ENCODE measurements at places on chromosomes 13 and 19. TPM values are rescaled to one million over a fixed set of nuclear protein-coding genes. Genes with fewer than 3 reads are reported as not detected.

MEIOSIN gene
- not detected for polyA plus RNA-seq

URAD gene
- not detected for polyA plus RNA-seq

DNA sequence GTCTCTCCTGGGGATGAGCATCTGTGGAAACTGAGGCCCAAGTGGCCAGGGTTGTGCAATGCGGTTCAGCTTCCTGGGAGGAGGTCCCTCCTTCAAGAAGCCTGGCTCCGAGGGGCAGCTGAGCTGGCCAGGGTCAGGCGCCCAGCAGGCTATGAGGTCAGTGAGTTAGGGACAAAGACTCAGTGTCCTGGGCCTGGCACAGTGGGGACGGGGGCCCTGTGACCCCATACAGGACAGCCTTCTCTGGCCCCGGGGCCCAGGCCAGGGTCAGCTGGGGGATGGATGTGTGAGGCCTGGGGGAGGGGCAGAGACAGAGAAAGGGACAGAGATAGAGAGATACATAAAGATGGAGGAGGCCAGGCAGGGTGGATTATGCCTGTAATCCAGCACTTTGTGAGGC, 3.0 kb upstream of the IL12RB1 start:
- DNase-seq, result no peak

DNA sequence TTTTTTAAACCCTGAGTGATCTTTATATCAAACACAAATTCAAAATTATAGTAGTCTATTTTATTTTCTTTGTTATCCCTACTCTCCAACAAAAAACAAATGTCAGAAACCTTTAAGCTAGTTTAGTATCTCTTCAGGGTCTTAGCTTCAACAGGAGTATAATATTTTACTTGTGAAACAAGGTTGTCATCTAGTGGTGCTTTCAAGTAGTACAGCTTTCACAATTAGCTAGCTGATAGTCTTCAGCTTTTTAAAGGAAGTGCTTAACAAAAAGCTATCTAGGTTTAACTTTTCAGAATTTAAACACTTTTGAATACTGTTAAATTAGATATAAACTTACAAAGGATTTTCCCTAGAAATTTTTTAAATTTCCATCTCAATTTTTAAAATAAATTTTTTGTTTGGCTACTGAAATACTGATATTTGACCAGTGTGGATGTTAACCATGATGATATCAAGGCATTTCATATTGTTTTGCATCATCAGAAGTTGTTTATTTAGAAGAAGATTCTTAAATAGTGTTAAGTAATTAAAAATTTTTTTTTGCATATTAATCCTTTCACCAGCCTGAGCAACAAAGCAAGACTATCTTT, 34.2 kb downstream of the TDRD3 start:
- peak; percentile 45 for DNase-seq

DNA sequence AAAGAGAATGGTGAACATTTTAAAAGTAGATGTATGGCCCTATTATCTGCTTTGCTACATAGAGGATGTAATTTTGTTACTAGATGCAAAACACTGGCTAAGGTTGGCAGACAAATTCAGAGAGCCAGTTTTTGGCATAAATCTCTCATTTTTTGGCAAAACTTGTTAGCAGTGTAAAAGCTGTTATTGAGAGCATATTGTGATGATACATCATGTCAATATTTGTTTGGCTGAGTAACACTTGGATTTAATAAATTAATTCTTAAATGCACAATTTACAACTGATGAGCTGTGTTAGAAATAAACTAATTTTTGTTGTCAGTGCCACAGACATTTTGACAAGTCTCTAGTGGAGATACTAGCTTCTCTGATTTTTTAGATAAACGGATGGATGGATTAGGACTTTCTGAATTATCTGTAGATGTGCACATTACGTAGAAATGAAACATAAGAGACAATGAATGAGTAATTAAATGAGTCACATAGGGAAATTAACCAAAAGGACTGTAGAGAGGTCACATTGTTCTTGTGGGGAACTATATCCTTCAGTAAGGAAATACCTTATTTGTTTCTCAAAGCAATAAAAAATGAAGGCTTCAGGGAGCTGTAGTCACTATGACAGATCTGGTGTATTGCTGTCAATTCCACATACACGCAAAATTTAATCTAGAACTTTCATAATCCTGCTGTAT, 17.4 kb downstream of the UFM1 start:
- DNase-seq, result peak; percentile 48

- DNase-seq, result no peak
These were observed 451.5 kb downstream of the PCDH17 start for GRCh38 chr13:58083064-58083463.

DNA sequence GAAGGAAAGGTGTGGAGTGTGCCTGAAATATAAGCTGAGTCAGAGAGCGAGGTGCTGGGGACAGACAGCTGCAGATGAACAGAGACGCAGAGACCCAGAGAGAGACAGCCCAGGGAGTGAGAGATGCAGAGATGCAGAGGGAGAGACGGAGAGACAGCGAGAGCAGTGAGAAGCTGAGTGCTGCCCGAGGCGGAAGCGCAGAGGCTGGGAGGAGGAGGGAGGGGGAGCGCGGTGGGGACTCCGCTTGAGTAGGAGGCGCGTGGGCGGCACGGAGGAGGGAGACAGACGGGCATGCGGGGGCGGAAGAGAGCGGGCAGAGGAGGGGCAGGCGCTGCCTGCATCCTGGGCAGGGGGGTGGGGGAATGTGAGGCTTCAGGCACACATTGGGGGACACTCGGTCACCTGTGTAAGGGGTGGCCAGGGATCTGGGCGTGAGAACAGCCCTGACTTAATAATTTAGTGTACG, 25.7 kb downstream of the SLC8A2 start:
- DNase-seq, result no peak

- DNase-seq, result peak; percentile 74
These were observed 1.7 kb downstream of the PRR12 start for GRCh38 chr19:49592486-49593232.

DNA sequence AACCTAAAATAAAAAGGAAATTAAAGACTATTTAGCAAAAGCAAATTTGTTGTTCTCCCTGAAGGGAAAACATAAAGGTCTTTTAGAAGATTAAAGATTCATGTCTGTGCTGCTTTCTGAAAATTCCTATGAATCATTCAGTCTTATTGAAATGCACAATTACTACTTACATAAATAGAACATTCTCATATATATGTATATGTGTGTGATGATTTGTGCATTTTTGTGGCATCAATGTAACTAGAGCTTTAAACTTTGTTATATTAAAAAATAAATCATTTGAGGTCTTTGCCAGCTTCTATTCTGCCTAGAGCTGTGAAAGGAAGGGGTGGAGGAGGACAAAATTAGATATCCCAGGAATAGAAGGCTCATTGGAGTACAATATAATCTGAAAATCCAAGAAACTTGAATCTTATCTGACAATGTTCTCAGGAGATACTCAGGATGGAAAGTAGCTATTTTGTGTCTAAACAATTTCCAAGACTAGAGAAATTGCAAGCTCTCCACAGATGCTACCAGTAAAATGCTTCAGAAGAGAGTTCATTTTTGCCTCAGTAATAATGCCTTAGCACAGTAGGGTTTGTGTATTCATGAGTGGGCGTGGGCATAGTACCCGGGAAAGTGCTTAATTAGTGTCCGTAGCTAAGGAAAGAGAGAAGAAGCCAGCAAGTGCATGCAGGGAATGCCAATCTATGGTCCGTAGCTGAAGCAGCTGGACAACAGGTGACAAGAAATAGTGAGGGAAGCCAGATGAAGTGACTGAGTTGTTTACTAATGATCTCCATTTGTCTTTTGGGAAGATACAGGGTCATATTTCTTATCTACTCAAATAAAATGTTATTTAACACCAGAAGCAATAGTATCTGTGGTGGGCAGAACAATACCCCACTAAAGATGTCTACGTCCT, 395.5 kb upstream of the NBEA start:
- no peak for DNase-seq

DNA sequence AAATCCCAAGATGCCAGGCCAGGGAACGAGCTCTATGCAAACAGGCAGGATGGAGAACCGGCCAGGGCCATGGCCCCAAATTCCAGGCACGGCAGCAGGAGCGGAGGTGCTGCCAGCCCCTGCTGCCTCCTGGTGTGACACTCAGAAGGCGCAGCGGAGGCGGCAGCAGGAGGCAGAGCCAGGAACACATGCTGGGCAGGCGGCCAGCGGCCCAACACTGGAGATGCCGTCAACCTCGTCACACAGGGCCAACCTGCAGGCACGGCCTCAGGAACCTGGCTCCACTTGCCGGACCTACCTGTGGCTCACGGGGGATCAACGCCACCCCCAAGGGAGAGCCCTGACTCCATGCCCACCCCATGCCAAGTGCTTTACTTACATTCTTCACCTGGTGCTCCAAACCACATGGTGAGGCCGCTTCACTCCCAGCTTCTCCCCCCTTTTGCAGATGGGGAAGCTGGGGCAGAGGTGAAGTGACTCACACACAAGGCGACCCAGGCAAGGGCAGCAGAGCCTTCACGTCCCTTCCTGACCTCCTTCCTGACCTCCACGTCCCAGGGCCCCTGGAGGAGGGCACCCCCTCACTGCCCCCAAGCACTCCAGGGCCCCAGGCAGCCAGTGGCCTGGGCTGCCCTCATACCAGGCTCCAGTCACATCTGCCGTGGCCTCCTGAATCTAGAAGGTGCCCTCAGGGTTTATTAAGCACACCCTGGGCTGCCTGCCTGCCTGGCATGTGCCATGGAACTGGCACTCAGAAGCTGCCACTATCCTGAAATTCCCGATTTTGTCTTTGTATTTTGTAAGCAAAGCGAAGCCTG, 43.5 kb downstream of the GGACT start:
- no peak for DNase-seq

DNA sequence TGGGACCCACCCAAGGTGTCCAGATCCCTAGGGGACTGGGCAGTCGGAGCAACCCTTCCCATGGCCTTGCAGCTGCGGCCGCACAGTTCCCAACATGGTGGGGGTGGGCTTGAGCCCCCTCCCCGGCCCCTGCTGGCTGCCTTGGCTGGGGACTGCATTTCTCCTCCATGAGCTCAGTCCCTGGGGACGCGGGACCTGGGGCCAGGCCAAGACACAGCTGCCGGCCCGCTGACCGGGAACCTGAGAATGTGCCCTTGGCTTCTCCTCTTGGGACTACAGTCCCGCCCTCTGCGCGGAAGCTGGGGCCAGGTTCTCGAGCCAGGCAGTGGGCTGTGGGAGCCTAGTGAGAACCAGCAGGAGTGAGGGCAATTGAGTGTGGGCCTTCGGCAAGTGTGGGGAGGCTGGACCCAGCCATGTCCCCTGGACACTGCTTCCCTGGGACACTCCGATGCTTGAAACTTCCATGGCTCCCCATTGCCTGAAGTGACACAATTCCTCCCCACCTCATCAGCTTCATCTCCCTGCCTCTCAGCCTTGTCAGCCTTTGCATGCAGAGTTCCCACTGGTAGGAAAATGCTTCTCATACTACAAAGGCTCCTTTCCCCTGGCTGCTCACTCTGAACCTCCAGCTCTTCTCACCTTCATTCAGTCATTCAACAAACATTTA, 13.1 kb upstream of the NOTCH3 start:
- DNase-seq, result no peak

- DNase-seq, result no peak
These were observed 7.2 kb upstream of the CEACAM8 start for GRCh38 chr19:42601811-42602443.

DNA sequence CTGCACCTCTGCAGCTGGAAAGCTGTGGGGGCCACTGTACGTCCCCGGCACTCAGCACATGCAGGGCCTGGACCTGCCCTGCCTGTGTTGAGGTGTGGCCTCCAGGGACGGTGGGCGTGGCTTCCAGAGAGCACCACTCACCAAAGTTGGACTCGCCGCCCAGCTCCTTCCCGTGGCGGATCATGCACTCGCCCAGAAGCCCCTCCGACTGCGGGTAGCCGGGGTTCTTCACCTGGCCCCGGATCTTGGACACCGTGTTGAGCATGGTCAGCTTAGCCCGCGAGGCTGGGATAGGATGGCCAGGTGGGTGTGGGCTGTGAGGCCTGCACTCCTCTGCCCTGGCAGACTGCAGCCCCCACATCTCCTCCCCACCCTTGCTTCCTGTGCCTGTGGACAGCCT, 22.0 kb downstream of the MPND start:
- no peak for DNase-seq

DNA sequence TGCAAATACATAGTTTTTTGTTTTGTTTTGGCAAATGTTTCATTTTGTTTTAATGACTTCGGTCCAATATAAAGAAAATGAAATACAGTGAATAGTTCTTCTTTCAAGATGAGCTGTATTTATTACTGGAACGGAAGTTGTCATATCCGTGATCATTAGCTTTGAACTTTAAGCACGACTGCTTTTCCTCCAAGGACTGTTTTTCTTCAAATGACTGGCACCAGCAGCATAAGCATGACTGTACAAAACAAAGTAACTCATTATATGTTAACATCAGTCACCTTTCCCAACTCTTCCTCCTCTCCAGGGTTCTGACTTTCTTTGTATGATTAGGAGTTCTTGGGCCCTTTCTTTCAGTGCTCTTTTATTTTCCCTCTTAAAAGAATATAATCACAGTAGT, 20.5 kb downstream of the EDNRB start:
- DNase-seq, result no peak

WDR62 gene
- 8.7 TPM for polyA plus RNA-seq

DNA sequence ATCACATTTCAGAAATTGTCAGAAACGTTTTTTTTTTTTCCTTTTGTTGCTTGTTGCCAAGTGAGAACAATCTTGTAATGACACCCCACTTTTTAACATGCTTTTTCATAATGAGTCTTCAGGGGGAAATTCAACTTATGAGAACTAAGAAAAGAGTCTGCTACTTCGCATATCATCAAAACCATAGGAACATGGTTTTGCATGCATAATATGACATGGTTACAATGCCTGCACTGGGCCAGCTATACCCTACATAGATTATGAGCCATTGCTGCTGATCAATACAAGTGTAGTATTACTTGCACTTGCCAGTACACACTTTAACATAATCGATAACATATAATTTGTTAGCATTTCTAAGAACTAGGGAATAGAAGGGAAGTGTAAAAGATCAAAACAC, 191.0 kb upstream of the NBEA start:
- no peak for DNase-seq

DNA sequence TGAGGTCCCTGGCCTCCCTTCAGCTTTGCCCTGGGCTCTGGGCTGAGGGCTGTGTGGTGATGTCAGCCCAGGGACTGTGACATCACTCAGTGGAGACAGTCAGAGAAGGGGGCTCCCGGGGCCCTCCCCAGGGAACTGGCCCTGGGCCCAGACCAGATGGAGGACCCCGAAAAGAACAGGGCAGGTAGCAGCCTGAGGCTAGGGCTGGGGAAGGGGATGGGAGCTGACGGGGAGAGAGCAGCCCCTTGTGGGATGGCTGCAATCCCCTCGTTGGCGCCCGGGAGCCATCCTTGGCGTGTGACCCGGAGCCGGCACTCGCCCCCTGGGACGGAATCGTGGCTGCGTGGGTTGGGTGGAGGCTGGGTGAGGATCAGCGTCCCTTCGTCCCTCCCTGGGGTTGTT, 13.6 kb downstream of the CSNK1G2 start:
- no peak for DNase-seq

ZNF320 gene
- 1.0 TPM for polyA plus RNA-seq

DKKL1 gene
- not detected for polyA plus RNA-seq

Data from foreskin keratinocyte (primary cell).